ENCODE measurements at places on chromosomes 4 and X.
A peak's percentile ranks its signal among the peaks of the same experiment; 100 is the strongest.

- peak; percentile 82 for DNase-seq
Measured at GRCh38 chr4:107740950-107741701, 21.1 kb upstream of the PAPSS1 start.

DNA sequence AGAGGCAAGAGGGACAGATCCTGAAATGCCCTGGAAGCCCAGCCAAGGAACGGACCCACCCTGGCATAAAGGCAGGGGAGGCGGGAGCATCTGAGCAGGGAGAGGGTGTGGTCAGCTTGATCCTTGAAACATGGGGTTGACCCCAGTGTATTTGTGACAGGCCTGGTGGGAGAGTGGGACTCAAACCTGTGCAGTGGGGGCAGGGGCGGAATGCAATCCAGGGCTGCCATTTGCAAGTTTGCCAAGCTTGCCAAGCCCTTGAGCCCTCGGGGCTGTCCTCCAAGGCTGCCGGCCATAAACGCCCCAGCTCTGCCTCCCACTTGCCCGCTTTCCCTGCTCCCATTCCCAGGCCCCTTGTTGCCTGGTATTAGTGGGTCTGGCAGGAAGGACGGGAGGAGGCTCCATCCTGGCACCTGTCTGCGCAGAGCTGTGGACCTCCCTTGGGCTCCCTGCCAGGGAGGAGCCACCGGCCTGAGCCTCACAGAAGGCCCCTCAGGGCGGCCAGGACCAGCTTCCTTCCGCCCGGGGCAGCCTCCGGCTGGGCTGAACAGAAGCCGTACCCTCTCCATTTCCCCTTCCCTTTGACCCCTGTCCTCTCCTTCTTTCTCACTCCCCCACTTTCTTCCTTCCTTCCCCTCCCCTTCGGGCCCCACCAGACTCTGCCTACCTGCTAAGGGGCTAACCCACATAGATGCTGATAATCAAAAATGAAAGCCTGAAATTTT lies 661 bp downstream of the S100P start:
- no peak for DNase-seq

DNA sequence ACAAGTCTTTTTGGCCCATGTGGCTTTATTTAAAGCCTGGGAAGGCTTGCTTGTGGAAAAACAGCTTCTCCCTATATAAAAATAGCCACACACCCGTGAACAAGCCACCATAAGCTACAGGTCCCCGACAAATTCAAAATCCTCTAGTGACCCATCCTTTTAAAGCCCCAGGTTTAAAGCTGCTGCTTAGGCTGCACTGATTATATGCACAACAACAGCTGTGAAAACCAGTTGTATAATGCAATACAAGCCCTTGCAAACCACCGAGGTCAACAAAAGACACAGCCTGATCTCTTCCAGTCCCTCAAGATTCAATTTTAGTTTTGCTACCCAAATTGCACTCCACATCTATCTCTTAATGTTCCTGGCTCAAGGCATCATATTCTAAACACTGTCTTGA lies 186.0 kb upstream of the WDFY3 start:
- peak; percentile 27 for DNase-seq

GRCh38 chr4:148447681-148448080 lies 5.5 kb upstream of the NR3C2 start:
- DNase-seq: peak; percentile 77

- DNase-seq: no peak
Measured at GRCh38 chrX:133660281-133660680, 245.0 kb upstream of the GPC4 start.

- no peak for DNase-seq
Measured at GRCh38 chrX:112643721-112644120, 36.0 kb downstream of the LHFPL1 start.

DNA sequence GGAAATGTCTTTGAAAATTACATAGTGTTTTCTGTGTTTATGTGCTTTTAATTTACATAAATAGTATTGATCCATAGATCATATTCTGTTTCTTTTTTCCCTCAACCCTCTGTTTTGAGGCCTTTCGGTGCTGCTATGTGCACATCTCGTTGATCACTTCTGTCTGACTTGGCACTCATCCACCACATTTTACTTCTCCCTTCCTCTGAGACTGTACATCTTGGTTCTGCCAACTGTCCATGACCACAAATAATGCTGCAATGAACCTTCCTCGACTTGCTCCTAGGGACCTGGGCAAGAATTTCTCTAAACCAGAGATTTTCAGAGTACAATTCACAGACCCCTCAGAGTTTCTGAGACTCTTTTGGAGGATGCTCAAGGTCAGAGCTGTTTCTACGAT lies 74.4 kb downstream of the RTL5 start:
- DNase-seq: no peak

- no peak for DNase-seq
Measured at GRCh38 chr4:3207531-3208037, 41.4 kb upstream of the MSANTD1 start.

GRCh38 chr4:18756671-18757070 lies 735.1 kb upstream of the LCORL start:
- no peak for DNase-seq

GRCh38 chr4:180571516-180572055 lies 1671.6 kb upstream of the TENM3 start:
- DNase-seq: no peak

- no peak for DNase-seq
Measured at GRCh38 chr4:164683040-164683439, 70.9 kb upstream of the SMIM31 start.

DNA sequence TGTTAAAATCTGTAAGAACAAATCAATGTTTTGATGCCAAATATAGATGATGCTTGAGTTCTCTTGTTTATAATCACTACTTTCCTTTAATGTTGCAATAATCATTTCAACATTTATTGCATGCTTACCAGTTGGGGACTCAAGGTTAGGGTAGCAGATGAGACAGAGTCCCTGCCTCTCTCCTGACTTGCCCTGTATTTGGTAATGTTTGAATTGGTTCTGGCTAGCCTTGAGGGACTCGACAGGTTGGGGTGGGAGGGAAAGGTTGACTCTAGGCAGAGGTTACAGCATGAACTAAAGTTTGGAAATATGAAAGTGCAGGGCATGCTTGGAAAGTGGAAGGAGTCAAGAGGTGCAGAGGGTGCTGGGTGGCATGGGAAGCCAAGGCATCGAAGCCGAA lies 2.0 kb downstream of the SEC24B start:
- DNase-seq: no peak

GRCh38 chrX:23659339-23659738 lies 8.0 kb upstream of the PRDX4 start:
- DNase-seq: no peak

DNA sequence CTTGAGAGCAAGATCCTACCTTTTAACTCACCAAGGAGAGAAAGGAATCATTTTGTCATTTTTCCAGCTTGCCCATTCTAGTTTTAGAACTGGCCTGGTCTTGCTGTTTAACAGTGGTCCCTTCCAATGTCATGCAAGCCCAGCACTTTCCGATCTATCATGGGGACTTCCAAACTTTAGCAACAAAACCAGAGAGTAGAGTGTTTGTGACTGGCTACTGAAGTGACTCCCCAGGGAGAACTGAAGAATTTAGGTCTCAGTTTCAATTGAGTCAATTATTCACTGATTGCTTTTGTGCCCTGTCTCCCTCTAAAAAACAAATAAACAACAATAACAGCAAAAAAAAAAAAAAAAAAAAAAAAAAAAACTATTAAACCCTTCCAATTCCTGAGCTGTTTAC lies 108.3 kb downstream of the LHFPL1 start:
- no peak for DNase-seq

GRCh38 chr4:186168750-186169149 lies 22.6 kb upstream of the CYP4V2 start:
- DNase-seq: no peak

DNA sequence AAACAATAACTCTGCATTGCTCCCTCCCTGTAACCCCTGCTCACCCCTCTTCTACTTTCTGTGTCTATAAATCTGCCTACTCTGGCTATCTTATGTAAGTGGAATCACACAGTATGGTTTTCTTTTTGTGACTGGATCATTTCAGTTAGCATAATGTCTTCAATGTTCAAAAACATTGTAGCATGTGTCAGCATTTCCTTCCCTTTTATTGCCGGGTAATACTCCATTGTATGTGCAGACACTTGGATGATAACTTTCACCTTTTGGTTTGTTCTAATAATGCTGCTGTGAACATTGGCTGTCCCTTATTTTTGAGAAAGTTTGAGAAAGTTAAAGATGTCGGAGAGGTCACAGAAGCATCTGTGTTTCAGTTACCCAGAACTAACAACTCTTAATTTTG lies 60.6 kb upstream of the TLR2 start:
- DNase-seq: no peak

DNA sequence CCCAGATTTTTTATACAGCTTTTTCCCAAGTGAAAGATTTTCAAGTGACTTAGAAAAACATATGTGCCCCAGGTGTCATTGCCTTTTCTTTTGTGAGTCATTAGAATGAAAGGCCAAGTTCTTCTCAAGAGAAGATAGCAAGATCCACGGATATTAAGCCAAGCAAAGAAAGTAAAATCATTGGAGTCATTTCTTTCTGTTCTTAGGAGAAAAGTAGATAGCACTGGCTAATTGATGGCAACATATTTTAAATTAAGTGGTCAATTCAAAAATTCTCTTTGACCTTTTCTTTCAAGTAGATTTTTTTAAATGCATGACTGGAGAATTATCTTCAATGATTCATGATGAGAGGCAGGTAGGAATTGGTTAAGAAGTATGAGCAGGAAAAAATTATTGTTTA lies 94.4 kb downstream of the HHIP start:
- DNase-seq: no peak

DNA sequence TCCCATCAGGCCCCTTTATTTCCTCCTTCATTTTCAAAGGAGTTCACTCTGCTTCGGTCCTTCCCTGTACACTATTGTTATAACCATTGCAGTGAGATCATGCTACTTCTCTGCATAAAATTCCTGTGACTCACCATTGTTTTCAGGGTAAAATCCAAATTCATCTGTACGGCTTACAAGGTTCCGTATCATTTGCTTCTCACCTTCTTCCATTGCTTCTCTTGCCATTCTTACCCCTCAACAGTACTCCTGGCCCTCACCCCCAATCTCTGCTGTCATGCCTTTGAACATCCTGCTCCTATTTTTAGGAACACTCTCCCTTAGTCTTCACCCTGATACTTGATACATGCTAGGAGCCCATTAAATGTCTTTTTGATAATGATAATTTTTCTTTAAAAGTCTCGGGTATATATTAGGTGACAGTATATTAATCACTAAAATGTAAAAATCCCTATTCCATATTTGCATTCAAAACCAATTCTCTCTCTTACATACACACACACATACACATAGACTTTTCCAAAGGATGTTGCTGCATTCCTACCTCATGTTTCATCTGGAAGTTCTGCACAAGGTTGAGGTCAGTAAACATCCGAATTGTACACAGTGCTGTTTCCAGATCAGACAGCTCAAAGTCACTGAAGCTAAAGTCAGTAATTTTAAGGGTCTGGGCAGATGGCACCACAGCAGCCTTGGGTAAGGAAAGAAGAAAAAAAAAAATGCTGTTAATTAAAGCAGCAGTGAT lies 103.4 kb downstream of the PDE5A start:
- no peak for DNase-seq

- DNase-seq: no peak
Measured at GRCh38 chr4:100995671-100996070, 351.7 kb downstream of the PPP3CA start.

GRCh38 chr4:89829470-89830138 lies 7.4 kb downstream of the SNCA start:
- peak; percentile 7 for DNase-seq

DNA sequence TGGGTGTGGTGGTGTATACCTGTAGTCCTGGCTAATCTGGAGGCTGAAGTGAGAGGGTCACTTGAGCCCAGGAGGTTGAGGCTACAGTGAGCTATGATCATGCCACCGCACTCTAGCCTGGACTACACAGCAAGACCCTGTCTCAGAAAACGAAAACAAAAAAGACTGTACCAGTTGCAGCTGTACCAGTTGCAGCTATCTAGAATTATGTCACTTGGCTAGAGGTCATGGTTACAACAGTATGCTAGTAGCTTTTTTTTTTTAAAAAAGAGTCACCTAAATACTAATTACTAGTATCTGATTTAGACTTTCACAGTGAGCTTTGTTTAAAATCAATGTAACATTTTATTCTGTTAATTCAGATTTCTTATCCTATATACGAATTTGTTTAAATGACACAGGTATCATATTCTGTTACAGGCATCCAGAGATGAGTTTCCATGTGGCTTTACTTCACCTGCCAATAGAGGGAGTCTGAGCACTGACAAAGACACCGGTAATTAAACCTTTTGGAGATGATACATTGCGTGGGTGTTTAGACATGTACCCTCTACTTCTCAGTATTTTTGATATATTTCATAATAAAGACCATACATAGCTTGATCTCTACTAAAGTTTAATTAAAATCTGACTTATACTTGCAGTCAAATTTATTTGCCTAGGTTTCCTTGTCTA lies 100.2 kb upstream of the IL13RA1 start:
- peak; percentile 9 for DNase-seq

DNA sequence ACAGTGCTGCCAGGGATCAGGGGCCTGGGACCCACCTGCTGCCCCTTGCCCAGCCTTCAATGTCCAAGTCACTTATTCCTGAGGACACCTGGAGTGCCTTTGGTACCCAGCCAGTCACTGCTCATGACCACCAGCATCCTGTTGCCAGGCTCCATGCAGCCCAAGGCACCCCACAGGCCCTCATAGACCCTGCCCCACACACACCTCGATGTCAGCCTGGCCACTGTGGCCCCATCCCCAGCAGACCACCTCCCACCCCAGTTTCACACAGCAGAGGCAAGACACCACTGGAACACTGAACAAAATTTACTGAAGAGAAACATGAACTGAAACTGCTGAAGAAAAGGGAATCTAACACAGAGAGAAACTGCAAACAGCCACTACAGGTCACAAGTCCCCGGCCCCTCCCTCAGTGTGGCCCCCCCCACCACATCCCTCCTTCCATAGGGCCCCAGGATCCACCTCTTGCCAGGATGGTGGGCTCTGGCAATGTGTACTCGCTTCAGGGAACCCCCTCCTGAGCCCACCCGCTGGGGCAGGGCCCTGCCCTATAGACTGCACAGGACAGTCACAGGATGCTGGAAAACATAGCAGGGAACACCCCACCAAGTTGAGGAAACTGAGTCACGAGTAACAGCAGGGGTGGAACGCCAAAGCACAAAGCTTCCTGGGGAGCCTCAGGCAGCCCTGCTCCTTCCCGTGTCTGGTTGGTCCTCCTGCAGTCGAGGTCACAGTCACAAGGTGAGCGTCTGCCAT lies 5.2 kb downstream of the PNMA5 start:
- no peak for DNase-seq

DNA sequence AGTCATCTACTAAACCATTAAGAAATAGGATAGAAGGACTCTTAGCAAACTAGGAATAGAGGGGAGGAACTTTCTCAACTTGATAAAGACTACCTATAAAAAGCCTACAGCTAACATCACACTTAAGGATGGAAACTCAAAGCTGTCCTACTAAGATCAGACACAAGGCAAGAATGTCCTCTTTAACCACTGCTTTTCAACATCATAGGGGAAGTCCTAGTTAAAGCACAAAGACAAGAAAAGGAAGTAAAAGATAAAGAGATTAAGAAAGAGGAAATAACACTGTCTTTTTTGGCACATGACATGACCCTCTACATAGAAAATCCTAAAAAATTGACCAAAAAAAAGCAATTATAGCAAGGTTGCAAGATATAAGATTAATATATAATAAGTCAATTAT lies 136.6 kb downstream of the FBXW7 start:
- DNase-seq: no peak

Data from tongue (tissue), 3 donors.